Pancreas (tissue), 10 donors: ENCODE measurements at places on chromosomes 5 and 9.

GRCh38 chr9:133973791-133974630, 18.1 kb downstream of the VAV2 start:
- peak; percentile 69 for DNase-seq

DNA sequence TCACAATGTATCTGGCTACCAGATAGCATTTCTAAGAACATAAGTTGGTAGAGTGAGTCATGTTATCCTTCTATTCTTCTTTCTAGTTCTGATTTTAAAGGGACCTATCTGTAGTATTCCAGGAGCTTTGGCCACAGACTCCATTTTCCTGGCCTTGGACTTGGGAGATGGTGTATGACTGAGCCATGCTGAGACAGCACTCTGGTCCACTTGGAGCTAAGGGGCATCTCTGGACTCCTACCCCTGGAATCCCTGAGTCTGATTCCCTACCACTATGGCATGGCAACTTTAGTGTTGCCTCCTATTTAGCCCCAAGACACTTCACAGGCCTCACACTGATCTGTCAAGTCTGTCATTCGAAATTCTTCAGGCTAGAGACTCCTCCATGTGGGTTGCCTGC, 58.8 kb downstream of the BAAT start:
- no peak for DNase-seq

GRCh38 chr9:114153761-114154599, 1.4 kb upstream of the COL27A1 start:
- peak; percentile 45 for DNase-seq

DNA sequence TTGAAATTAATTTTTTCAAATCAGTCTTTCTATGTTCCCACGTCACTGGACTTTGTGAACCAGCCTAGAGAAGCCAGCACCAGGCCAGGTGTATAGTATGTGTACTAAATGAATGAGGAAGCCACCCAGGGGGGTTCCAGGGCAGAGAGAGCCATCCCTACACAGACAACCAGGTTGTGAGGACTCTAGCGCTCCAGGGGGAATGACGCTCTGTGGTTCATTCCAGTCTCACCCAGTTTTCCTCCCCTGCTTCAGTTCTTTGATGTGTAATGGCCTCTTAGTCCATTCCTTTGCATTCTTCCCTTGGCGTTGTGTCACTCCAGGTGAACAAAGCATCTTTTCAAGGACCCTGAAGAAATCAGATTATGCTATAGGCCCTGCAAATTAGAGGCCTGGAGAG, 330.6 kb downstream of the NSG2 start:
- no peak for DNase-seq

DNA sequence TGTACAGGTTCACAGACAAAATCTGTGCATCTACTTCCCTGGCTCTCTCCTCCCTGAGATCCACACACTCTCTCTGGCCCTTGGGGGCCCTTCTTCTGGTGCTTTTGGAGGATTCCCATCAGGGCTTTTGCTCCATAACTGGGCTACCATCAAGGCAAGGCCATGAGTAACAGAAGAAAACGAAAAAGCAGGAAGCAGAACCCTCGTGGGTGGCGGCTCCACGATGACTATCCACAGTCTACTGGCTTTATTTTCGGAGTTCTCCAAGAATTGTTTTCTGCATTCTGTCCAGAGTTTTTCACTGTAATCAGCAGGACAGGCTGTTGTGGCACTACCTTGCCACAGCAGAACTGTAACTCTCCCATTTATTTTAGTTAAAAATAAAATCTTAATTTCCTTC, 19.9 kb downstream of the PNPLA7 start:
- DNase-seq: no peak
